Suppressor macrophage treated with lipopolysaccharide for 4 hours (primary cell): ENCODE measurements at places on chromosomes 1 and 21.

GRCh38 chr1:24828887-24829192, 83.6 kb downstream of the CLIC4 start:
- DNase-seq, result no peak

- DNase-seq, result no peak
Measured at GRCh38 chr1:15656464-15656863, 27.7 kb upstream of the PLEKHM2 start.

DNA sequence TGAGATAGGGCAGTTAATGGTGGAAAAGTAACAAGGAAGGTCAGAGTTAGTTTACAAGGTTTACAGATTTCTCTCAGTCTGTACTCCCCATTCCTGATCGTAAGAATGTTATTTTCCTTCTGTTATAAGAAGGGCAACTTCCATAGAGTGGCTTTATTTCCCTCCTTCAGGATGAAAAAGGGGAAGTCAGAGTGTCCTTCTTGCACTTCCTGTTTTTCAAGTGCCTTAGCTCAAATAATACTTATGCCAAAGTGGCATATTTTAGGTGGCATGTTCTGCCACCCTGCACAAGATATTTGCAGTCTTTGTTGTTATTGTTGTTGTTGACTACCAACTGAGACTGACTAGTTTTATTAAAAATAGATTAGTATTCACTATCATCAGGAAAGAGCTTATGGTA, 730.7 kb upstream of the ADGRL4 start:
- peak; percentile 3 for DNase-seq

DNA sequence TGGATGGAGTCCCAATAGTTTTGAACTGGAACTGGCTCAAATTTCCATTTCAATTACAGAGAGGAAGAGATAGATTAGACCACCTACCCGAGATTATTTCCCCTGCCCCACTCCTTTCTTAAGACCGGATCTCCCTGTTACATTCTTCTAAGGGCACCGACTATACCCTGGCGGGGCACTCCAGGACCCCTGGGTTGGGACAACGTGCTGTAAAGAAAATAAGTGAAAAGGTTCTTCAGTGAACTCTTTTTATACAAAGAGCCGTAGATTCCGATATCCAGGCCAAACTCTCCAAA, 6.7 kb downstream of the NR5A2 start:
- no peak for DNase-seq

DNA sequence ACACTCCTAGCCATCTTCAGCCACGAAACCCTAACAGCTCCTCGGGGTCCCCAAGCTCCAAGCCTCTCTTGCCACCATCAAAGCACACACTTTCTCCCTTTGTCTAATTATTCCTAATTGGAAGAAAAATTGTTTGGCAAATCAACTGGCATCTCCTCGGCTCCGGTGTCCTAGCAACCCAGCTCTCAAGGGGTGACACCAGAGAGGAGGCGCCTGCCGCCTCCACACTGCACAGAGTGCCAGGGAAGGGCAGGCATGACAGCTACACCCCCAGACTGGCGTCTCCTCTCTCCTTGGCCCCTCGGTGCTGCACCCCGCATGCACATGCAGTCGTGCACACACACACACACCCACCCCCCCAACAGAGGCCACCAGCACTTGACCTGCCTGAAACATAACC, 18.2 kb upstream of the GJB5 start:
- DNase-seq, result no peak

DNA sequence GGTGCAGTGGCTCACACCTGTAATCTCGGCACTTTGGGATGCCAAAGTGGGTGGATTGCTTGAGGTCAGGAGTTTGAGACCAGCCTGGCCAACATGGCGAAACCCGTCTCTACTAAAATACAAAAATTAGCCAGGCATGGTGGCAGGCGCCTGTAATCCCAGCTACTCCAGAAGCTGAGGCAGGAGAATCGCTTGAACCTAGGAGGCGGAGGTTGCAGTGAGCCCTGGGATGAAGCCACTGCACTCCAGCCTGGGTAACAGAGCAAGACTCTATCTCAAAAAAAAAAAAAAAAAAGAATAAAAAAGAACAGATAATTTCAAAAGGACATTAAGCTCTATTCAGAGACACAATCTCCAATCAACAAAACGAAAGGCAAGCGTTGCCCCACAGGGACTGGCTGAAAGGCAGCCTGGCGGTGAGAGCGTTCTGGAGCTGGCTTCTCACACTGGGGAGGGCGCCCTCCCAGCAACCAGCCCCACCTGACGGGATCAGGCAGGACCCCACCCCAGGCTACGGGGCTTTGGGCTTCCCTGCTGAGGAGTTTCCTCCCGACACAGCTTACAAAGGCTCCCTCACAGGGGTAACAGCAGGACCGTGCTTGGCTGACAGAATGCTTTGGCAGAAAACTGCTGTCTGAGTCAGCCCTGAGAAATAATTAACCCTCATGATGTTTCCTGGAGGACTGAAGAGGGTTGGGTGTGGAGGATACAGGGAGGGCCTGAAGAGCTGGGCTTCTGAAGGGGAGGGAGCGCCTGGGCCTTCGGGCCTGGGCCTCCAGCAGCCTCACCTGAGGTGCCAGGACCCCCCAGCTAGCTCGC, 31.1 kb upstream of the SRP9 start:
- no peak for DNase-seq

- no peak for DNase-seq
Measured at GRCh38 chr1:242546441-242546840, 21.9 kb upstream of the PLD5 start.

- DNase-seq, result no peak
Measured at GRCh38 chr1:46589529-46589928, 14.5 kb downstream of the MKNK1 start.

- no peak for DNase-seq
Measured at GRCh38 chr1:10188133-10188650, 22.2 kb upstream of the KIF1B start.

DNA sequence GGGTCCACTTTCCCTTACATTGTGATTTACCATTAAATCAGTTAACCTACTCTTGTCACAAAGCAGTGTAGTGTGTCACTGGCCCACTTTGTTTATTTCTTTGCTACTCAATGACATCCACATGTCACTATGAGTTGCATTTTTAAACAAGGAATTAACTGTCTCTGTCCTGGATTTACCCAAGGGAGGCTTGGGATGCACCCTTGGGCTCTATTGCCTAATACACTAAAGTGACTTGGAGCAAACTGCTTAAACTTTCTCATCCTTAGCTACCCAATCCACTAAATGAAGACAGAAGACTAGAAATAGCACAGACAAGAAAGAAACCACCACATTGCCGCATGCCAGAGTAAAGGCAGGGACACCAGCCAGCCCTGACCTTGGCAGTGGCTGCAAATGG, 136.2 kb upstream of the TIAM1 start:
- DNase-seq, result no peak

- no peak for DNase-seq
Measured at GRCh38 chr1:208302699-208303238, 58.6 kb upstream of the PLXNA2 start.

GRCh38 chr1:22628698-22629444, 7.6 kb upstream of the C1QA start:
- DNase-seq, result no peak

DNA sequence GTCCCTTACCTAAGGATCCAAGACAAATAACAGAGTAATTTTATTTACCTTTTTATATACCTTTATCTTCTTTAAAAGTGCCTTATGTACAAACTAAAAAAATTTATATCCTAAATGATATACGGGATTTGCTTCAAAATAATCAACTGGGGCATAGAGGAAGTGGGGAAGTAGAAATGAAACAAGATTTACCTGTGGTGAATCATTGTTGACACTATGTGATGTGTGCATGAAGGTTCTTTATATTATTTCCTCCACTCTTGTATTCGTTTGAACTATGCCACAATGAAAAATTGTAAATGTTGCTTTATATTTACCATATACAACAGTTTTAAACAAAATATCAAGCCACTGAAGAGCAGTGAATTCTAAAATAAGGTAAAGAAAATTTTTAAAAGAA, 13.0 kb downstream of the RGS7 start:
- DNase-seq, result no peak

DNA sequence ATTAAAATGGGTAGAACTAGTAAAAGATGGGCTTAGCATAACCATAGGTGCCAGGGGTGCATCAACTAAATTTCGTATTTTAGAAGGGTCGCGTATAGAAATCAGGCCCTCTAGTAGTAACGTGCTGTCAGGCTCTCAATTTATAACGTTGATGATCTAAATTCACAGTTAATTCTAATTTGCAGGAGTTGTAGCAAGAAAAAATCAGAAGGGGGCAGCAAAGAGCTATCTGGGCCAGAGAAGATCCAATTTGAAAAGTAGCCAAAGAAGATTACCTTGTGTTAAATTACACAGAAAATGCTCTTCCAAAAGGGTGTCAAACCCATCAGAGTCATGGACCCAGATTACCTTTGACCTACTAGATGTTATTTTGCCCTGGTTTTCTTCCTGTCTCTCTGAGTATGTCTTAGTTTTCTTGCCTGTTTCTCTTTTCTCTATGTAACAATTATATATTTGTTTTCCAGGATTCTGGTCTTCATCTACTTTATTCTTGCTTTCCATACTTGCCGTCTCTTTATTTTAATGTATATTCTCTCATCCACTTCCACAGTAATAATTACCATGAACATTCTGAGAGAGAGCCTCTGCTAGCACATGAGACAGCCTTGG, 1030.9 kb downstream of the AMY1C start:
- DNase-seq, result peak; percentile 31

GRCh38 chr1:30589083-30589482, 134.3 kb downstream of the MATN1 start:
- DNase-seq, result no peak

GRCh38 chr1:89888480-89889322, 67.9 kb downstream of the LRRC8D start:
- DNase-seq, result peak; percentile 31

- no peak for DNase-seq
Measured at GRCh38 chr1:86000601-86001000, 156.0 kb downstream of the COL24A1 start.

GRCh38 chr1:153796786-153797659, 21.8 kb downstream of the SLC27A3 start:
- peak; percentile 79 for DNase-seq

- no peak for DNase-seq
Measured at GRCh38 chr1:56551691-56552090, 27.7 kb downstream of the PLPP3 start.

DNA sequence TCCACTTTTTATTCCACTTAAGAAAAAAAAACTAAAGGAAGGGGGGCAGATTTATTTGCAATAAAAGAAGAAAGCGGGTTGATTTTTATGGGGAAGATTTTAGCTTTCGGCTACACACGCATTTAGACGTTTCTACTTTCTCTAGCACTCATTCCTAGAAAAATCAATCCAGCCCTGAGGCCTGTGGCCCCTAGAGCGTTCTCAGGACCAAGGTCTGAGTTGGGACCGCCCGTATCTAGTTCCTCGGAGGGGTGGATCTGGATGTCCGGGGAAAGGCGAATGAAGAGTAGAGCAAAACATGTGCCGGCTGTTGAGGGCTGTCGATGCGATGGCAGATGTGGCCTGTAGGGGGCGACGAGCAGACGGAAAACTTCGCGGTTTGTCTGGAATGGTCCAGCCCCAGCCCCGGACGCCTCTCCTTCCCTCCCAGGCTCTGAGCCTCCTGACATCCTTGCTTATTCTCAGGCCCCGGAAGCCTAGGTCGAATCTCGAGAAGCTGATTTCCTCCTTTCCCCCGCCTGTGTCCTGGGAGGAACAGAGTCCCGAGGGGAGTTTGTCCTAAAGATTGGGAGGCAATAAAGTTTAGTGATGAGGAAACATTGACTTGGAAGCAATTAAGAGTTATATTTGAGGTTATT, 5.2 kb downstream of the FOXD3 start:
- DNase-seq, result peak; percentile 81

DNA sequence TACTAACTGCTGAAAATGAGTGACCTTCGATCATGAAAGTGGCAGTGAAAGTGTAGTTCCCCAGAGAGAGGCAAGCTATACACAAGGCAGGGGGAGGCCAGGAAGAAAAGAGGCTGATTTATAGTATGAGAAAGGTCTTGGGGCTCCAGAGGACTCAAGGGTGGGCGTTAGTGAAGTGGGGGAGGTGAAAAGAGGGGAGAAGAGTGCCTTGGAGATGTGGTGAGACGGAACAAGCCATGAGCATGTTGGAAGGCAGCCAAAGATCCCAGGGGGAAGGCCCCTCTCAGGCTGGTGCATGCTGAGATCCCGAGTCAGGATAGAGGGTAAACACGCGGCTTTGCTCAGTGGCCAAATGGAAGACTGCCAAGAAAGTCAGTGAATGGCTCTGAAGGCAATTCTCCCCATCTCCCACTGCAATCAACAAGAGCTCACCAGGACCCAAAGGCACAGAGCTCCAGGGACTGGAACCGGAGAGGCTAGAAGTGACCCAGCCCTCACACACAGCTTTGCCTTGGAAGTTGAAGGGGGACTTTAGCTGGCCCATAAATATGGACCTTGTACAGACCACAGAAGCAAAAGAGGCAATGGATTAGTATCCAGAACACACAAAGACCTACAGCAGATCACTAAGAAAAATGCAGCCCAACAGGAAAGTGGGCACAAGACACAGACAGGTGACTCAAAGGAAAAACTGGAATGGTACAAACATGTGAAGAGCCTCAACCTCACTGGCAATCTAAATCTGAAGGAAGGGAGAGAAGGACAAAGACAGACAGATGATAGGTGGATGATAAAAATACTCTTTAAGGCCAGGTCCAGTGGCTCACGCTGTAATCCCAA, 49.6 kb downstream of the HSF2BP start:
- DNase-seq, result no peak

GRCh38 chr1:7574121-7575040, 196.7 kb upstream of the VAMP3 start:
- no peak for DNase-seq

DNA sequence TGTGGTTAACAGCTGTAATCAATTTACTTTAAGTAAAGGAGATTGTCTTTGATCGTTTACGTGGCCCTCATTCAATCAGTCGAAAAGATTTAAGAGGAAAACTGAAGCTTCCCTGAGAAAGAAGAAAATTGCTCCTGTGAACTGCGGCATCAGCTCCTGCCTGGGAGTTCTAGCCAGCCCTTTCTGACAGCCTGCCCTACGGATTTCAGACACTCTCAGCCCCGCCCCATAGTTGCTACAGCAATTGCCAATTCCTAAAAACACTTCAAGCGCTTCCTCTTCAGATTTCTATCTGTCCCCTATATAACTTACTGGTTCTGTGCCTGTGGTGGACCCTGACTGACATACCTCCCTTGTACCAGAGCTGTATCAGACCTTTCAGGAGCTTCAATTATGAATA, 277.6 kb downstream of the DSCAM start:
- no peak for DNase-seq
